ENCODE measurements at places on chromosomes 3 and 15.
A peak's percentile ranks its signal among the peaks of the same experiment; 100 is the strongest.

- DNase-seq = no peak
Measured at GRCh38 chr3:177652556-177653291, 455.4 kb upstream of the TBL1XR1 start.

DNA sequence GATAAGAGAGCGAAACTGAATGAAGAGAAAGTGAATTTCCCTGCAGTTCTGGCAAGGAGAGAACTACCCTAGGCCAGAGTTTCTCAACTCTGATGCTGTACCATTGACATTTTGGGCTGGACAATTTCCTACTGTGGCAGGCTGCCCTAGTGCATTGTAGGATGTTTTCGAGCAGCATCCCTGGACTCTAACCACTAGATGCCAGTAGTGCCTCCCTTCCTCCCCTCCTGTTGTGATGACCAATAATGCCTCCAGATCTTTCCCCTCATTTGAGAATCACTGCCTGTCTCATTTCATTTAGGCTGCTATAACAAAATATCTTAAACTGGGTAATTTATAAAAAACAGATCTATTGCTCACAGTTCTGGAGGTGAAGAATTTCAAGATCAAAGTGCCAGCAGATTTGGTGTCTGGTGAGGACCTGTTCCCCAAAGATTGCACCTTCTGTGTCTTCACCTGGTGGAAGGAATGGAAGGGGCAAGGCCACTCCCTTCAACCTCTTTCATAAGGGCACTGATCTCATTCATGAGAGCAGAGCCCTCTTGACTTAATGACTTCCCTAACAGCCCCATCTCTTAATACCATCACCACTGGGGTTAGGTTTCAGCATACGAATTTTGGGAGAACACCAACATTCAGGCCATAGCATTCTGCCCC lies 188.9 kb upstream of the MEIS2 start:
- DNase-seq = peak; percentile 29

DNA sequence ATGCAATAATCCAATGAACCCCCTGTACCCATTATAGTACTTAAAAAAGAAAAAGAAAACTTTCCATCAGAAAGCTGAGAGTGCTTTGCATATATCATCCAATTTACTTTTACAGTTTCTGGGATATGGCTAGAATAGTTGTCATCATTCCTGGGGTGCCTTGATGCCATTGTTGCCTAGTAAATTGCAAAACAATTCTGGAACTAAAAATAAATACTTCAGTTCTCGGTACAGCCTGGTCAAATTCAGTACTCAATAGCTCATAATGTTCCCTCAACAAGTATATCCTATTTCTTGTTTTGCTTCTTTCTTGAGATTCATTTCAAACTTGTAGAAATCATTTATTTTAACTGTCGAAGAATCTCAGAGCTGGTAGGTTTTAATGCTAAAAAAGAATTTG lies 334.7 kb upstream of the MDFIC2 start:
- no peak for DNase-seq

- no peak for DNase-seq
Measured at GRCh38 chr15:70343961-70344621, 246.4 kb upstream of the TLE3 start.

DNA sequence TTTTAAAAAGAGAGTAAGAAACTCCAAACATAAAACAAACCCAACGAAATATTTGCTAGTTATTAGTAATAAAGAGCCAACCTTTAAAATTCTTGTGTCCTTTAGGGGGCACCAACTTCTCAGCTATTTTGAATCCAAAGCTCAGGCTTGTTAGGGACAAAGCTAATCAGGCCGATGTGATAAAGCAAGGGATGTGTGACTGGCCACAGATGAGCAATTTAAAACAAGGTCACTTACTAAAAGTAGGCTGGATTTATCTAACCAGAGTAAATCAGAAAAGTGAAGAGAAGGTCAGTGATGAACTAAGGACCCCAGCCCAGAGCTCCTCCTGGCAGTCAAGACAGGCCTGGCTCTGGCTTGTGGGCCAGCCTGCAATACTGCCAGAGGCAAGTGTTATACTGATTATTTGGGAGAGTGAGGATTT lies 108.5 kb downstream of the CYP19A1 start:
- no peak for DNase-seq

GRCh38 chr15:89502867-89503595 lies 6.6 kb upstream of the RHCG start:
- DNase-seq = no peak

DNA sequence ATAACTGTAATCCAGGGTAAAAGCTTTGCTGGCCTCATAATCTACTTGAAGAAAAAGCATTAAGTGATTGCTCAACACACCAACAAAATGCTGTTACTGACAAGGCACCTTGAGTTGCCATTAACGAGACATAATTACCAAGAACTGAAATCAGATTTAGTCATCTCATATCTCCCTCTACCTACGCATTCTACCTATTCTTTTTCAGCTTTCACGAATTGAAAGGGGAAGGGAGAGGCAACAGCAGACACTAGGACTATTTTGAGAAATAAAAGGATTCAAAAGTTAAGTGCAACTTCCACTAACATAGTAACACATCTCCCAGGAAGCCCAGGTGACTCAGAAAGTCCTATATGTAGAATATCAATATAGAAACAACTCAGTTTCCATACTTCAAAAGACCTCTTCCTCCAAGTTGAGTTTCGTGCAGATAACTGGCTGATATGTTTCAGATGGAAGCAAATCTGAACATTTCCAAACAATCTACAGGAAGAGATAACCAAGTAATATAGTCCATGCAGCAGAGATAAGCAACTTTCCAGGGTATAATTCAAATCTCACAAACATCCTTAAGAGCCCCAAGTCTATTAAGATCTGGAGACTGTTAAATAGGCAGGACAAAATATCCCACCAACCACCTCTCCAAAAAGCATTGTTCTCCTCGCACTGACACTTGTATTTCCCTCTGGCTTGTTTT lies 1.9 kb downstream of the OSBPL10 start:
- no peak for DNase-seq

- peak; percentile 16 for DNase-seq
Measured at GRCh38 chr3:146187334-146187950, 26.5 kb upstream of the PLOD2 start.

DNA sequence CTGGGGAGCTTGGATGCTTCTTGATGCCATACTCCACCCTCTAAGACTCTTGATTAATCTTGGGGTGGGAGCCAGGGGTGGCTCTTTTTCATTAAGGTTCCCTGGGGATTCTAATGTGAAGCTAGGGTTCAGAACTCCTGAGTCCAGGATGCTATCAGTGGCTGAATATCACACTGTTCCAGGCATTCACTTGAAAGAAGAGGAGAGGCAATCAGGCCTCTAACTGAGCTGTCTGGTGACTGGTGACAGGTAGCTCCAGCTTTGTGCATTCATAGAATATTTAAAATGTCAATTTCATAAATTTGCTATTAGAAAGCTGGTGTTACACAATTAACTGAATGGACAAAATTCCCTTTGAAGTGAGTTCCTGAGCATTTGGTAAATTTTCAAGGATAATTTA lies 139.0 kb downstream of the CHDH start:
- no peak for DNase-seq

GRCh38 chr3:54865316-54865715 lies 62.5 kb downstream of the LRTM1 start:
- DNase-seq = no peak

DNA sequence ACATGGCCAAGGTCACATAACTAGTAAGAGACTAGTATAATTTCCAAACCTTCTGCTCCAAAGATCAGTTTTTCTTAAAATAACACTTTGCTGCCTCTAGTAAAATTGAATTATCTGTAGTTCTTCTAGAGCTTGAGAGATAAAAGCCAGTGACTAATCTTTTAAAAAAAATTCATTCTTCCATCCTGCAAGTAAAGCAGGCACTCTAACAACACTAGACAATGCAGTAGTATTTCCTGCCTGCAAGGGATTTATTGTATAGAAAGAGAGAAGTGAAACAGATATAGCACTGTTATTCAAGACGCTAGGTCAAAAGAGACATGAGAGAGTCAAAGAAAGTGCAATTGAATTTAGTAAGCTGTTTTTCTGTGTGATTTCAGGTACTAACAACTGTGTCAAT lies 159.5 kb upstream of the TBC1D5 start:
- no peak for DNase-seq

DNA sequence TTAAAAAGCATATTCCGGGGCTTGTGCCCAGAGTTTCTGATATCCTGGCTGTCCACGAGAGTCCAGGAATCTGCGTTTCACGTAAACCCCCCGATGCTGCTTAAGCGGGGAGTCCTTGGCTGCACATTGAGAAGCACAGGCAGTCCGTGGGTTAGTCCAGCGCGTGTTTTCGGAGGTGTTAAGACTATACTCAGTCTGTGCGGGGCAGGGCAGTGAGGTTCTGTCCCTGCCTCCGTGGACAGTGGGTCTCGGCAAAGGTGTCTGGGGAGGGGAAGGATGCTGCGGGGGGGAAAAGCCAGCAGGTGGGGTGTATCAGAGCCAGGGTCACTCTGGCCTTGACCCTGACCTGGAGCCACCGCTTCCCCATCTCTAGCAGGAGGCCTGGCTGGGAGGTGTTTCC lies 106.2 kb downstream of the TMEM266 start:
- DNase-seq = no peak

DNA sequence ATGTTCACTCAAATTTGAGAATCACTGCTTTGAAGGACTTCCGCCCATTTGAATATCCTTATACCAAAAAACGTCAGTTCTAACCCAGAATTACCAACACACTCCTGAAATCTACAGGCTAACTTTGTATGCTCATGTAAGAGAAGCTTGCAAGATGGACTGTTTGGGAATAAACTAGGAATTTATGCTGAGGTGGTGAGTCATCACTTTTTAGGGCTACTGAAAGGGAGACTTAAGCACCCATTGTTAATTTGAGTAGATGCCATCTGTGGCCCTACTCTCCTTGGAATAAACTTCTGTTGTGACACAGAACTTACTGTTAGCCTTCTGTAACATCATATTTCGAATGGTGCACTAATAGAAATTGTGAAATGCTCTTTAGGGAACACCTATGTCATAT lies 74.6 kb downstream of the FGF12 start:
- DNase-seq = no peak

- DNase-seq = no peak
Measured at GRCh38 chr3:111392894-111393398, 149.1 kb upstream of the CD96 start.

GRCh38 chr15:87365186-87365585 lies 891.4 kb downstream of the NTRK3 start:
- DNase-seq = no peak

DNA sequence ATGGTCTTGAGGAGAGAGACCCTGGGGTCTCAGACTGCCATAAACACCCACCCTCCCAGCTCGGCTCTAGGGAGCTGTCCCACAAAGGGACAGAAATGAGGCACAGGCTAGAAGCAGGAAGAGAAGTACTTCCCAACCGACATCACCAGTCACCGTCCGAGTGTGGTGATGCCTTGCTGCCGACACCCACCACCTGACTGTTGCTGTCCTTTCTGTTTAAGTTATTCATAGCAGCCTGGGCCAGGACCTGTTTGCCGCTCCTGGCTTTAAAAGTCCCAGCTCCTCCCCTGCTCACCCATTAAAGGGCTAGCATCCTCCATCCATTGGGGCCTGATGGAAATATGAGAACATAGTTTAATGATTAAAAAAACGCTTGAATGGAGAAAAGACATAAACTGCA lies 13.2 kb upstream of the SPG11 start:
- no peak for DNase-seq

DNA sequence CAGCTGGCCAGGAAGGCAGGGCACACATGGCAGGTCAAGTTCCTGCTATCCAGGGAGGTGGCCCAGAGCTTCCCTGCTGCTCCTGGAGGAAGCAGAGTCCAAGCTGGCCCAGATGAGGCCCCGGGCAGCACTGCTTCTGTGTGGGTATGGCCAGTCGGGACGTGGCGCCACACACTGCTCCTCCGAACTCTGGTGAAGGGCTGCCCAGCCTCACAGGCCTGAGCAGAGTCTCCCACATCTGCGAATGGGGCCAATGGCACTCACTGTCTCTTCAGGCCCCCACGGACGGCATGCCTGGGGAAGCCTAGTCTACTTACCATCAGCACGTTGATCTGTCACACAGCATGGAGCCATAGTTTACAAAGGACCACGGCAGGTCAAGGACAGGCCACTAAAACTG lies 2.5 kb upstream of the PLA2G4F start:
- no peak for DNase-seq

GRCh38 chr15:58724466-58724865 lies 25.0 kb downstream of the ADAM10 start:
- no peak for DNase-seq

DNA sequence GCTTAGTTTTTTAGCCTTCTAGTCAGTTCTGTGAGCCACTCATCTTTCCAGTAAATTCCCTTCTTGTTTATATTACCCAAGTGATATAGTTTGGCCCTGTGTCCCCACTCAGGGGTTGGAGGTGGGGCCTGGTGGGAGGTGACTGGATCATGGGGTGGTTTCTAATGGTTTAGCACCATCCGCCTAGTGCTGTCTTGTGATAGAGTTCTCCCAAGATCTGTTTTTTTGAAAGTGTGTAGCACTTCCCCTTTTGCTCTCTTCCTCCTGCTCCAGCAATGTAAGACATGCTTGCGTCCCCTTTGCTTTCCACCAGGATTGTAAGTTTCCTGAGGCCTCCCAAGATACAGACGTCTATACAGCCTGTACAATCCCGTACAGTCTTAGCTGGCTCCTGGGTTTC lies 53.7 kb upstream of the INO80 start:
- DNase-seq = no peak

GRCh38 chr3:85808755-85809154 lies 850.0 kb downstream of the CADM2 start:
- DNase-seq = no peak

DNA sequence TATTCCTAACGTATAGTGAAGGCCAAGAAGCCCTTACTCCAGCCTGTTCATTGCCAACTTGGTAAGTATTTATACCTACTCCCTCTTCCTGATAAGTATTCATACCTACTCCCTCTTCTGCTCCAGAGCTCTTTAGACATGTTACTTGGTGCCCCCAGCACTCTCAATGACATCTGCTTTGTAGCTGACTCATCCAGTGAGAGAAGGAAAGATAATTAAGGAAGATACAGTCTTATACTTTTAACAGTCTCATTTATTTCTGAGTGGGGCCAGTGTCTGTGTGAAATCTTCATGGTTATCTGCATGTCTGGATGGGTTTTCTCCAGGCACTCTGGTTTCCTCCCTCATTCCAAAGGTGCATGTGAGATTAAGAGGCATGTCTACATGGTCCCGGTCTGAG lies 698.7 kb downstream of the FHIT start:
- DNase-seq = no peak

GRCh38 chr15:63414474-63415120 lies 33.0 kb upstream of the CA12 start:
- no peak for DNase-seq

GRCh38 chr15:88913017-88913849 lies at the start of gene MFGE8:
TSS of gene MFGE8 (minus strand) at chr15:88913379. CDS start at chr15:88913319, 60 bp downstream.
- DNase-seq = peak; percentile 92

- DNase-seq = peak; percentile 63
Measured at GRCh38 chr15:40843885-40844695, at the start of gene SPINT1. TSS of gene SPINT1 (plus strand) at chr15:40844048. CDS start at chr15:40844555, 507 bp downstream.

GRCh38 chr15:59282515-59283337 lies 76.1 kb downstream of the LDHAL6B start:
- DNase-seq = no peak
